ENCODE measurements at places on chromosomes 11 and 22. TPM values are rescaled to one million over a fixed set of nuclear protein-coding genes. Genes with fewer than 3 reads are reported as not detected.

Gene SLC22A25
- total RNA-seq, result not detected

Gene C11orf42
- not detected for total RNA-seq

Gene ZDHHC13
- 12.9 TPM for total RNA-seq

Gene IL18BP
- 2.9 TPM for total RNA-seq

Gene TTC36
- not detected for total RNA-seq

Gene ANO1
- 4.0 TPM for total RNA-seq

Gene MPPED2
- total RNA-seq, result not detected

Gene ZFTA
- 4.7 TPM for total RNA-seq

Gene CADM1
- total RNA-seq, result 21.8 TPM

Gene OR52A1
- total RNA-seq, result not detected

Gene OR2AG2
- total RNA-seq, result 0.05 TPM

Gene TRIM29
- 28.0 TPM for total RNA-seq

Gene FGF4
- 0.09 TPM for total RNA-seq

Measured in A549 treated with dexamethasone at 1 μM for 4 hours (cell line).